M059J (cell line): ENCODE measurements at places on chromosomes 11 and 22. TPM values are rescaled to one million over a fixed set of nuclear protein-coding genes. Genes with fewer than 3 reads are reported as not detected.

The RFPL3 gene
- not detected in 2 replicates for total RNA-seq

DNA sequence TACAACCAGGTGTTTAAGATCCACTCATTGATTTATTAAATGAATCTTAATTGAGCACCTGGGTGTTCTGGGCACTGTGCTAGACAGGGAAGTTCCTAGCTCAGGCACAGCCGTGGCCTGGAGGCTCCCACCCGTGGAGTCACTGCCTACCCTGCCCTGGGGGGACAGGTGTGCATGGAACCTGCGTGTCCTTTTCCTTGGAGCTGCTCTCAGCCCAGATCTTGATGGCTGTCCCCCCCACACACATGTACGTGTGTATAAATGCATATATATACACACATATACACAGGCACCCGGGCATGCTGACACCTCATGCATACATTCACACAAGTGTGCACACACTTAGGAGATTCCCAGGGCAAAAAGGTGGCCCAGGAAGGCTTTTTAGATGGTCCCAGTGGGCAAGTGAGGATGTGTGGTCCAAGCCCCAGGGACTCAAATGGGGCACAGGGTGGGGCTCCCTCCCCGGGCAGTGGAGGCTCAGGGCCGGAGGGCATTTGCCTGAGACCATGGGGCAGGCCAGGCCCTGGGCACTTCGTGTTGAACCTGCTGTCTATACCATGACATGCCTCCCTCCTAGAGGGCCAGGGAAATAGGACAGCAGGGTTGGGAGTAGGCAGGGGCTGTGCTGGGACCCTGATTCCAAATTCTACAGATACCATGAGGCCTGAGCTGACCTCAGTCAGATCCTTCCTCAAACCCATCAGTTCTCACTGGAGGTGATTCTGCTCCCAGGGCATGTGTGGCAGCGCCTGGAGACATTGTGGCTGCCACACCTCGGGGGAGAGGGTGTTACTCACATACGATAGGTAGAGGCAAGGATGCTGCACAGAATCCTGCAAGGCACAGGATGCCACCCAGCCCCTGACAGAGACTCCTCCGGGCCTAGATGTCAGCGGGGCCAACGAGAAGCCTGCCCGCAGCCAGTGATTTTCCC is 77.8 kb downstream of the BCR start:
- no peak for DNase-seq

The PANX2 gene
- 0.54 and 3.3 TPM in 2 replicates for total RNA-seq

DNA sequence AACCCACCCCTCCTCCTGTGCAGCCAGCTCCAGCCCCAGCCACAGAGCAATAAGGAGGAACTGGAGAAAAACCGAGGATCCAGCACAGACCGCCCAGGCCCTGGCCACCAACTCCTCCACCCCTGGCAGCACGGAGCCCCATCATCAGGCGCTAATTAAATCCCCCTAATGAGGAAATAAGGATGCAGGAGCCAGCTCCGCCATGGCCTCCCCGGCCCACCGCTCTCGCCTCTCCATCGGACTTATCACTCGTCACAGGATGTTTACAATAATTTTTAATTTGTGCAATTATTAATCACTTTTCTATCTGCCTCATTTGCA is 42.6 kb downstream of the BUD13 start:
- no peak for DNase-seq

- DNase-seq = no peak
Observed at GRCh38 chr11:124176925-124177715, 6.0 kb upstream of the OR10D3 start.

DNA sequence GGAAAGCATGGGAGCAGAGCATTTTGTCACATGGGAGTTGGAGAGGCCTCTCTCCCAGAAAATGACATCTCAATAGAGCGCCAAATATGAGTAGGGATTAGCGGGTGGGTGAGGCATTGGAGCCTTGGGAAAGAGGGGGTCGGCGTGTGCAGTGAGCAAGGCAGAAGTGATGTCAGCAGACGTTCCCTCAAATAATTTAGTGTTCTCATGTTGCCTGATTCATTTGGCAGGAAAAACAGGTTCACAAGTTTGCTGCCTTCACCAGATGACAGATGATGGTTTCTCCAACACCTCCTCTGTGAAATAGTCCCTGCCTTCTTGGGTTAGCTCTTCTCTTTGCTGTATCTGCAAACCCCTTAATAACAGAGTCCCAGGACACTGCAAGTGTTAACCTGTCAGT is 118.5 kb upstream of the ARHGAP20 start:
- no peak for DNase-seq

The CCDC89 gene
- total RNA-seq = 0.37 and 3.0 TPM in 2 replicates

The VWCE gene
- not detected in 2 replicates for total RNA-seq

DNA sequence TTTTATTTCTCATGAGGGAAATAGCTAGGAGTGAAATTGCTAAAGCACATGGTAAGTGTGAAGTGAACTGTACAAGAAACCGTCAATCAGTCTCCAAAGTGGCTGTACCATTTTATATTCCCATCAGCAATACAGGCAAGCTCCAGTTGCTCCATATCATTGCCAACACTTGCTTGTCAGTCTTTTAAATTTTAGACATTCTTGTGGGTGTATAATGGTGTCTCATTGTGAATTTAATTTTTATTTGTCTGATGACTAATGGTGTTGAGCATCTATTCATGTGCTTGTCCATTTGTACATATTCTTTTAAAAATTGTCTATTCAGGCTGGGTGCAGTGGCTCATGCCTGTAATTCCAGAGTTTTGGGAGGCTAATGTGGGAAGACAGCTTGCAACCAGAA is 34.1 kb upstream of the SMCO4 start:
- DNase-seq = peak; percentile 84

The COX8A gene
- 875 and 1,019 TPM in 2 replicates for total RNA-seq

- no peak for DNase-seq
Observed at GRCh38 chr11:73988227-73988626, 5.6 kb upstream of the UCP2 start.

DNA sequence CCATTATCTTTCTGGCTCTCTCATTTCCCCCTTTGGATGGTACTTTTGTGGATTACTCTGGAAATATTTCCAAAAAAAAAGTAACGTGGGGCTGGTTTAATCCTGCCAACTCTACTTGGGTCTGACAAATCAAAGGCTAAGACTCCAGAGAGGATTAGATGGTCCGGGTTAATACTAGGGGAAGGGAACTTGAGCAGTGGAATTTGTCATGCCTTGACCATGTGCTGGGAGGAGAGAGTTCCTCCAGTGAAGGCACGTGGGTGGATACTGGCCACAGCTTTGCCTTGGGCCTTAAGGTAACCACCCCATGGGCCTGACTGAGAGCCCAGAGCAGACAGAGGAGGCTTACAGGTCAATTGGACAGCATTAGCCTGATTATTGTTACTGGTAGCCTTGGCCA is 120.3 kb downstream of the NAV2 start:
- no peak for DNase-seq

DNA sequence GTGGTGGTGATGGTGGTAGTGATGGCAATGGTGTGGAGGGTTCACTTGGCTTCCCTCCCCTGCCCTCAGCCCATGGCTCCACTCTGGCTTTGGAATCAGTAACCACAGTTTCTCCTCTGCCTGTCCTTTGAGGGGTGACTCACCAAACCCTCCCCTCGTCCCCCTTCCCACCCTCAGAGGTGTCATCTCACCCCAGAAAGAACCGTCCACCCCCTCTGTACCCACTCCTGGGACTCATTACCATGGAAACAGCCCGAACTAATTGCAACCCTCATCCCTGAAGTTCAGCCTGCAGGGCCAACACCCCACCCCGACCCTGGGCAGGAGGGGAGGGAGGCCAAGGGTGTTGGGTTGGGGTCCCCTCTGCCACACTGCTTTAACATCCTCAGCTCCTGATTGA is 26.6 kb downstream of the PHLDB1 start:
- DNase-seq = peak; percentile 29

DNA sequence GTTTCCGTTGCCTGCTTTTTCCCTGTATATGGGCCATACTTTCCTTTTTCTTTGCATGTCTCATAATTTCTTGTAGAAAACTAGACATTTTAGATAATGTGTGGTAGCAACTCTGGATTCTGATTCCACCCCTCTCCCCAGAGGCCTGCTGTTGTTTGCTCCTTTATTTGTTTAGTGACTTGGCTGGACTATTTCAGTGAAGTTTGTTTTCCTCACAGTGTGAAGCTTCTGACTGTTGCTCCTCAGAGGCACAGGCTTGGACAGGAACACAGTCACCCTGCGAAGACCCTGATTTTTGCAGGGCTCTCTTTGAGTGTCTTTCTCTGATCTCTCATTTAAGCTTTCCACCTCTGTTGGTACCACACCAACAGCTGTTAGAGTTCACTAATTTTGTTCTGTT is 72.5 kb downstream of the SWAP70 start:
- DNase-seq = no peak

DNA sequence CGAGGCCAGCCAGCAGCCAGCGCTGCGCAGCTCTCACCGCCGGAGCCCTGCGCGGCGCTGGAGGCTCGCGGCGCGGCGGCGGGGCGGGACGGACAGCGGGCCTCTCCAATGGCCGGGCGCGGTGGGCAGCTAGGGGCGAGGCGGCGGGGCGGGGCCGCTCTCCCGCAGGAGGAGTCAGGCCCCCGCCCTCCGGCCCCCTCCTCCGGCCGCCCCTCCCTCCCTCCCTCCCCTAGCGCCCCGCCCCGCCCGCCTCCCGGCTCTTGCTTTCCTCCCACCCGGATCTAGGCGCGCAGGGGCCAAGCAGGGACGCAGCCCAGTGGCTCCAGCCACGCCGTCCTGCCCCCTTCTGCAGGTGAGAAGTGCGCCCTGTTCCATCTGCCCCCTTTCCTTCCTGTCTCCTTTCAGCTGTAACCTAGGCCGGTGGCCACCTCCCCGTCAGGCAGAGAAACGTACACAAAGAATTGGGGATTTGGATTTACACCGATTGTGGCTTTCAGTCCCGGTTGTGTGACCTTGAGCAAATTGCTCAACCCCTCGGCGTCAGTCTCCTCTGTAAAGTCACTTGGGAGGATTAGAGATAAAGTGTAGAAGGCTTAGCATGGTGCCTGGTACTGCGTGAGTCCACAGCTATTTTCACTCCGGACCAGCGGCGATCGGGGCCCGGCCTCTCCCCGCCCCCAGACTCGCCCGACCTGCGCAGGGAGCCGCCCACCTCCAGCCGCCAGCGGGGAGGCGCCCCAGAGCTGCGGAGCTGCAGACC is at the start of gene FZD4:
Gene FZD4 (minus strand): TSS at position 35 of the 760 bp plus-strand sequence. CDS start 310 bp downstream, outside the sequence.
- DNase-seq = peak; percentile 87

The TENM4 gene
- total RNA-seq = 5.5 and 22.6 TPM in 2 replicates

GRCh38 chr11:61800331-61801281 is 7.9 kb downstream of the FEN1 start:
- no peak for DNase-seq

GRCh38 chr11:129731316-129731715 is 84.3 kb upstream of the TMEM45B start:
- DNase-seq = no peak

DNA sequence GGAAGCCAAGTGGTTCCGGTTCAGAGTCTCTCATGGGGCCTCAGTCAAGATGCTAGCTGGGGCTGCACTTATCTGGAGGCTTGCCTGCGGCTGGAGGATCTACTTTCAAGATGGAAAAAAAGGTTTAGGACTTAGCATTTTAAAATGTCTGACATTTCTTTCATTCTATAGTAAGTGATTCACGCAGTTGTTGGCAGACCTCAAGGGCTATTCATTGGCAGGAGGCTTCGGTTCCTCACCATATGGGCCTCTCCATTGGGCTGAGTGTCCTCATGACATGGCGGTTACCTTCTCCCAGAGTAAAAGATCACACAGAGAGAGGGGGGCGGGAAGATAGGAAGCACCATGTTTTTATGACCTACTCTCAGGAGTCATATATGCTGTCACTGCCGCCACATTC is 298.0 kb upstream of the PLET1 start:
- DNase-seq = no peak
